ENCODE measurements at places on chromosomes 1 and 21.

- no peak for DNase-seq
These were observed 6.2 kb upstream of the EPS15 start for GRCh38 chr1:51525295-51525694.

DNA sequence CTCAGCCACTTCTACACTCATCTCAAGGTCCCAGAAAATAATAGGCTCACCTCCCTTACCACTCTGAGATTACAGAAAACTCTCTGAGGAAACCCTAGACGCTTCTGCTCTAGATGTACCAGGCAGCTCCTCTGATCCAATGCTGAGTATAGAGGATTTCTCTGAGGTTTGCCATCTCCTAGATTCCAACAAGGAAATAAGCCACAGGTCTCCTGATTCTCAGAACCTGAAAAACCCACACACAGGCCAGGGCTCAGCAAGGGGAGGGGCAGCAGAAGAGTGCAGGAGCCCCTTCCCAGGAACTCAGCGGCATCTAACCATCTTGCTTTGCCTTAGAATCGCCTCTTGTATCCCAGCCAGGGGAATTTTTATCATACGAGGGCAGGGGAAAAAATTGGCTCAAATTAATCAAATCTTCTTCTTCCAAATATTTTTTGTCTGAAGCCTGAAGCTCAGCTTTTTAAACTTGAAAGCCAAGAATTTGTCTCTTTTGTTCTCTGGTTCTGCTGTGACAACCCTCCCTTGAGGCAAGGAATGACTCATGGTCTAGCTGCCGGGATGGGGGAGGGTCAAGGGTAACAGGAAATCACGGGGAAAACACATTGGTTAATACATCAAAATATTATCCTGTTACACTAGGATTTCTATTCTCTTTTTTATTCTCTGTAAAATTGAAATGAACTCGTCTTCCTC is 30.8 kb downstream of the GORAB start:
- no peak for DNase-seq

- no peak for DNase-seq
These were observed 13.6 kb upstream of the CDK11B start for GRCh38 chr1:1672181-1672965.

DNA sequence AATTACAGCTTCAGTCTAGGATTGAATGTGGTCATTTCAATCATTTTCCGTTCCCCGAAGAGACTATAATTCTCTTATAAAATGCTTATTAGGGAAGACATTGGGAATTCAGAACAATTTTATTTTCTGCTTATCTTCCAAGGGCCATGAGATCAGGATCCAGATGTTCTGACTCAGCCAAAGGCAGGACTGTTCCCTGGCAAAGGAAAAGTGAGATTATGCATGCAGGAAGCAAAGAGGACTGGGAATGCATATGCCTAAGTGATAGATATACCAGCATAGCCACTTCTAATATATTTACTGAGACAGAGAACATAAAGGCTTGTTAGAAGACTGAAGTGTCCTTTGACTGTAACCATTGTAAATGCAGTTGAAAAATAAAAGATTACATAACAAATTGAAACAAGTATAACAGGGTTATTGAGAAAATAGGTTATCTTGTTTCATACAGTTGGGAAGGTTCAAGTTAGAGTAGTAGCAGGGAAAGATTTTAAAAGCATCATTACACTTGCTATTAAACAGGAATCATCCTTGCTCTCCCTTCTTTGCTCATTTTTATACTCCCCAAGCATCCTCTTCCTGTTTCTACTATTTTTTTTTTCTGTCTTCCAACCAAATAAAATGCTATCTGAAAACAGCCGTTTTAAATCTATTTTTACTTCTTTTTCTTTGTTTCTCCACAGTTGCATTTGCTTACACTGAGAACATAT is 439.6 kb upstream of the ADAMTS5 start:
- DNase-seq: no peak

GRCh38 chr21:42352441-42353095 is 1.8 kb upstream of the TFF2 start:
- DNase-seq: no peak

GRCh38 chr1:119451158-119451557 is 36.2 kb downstream of the HSD3B2 start:
- DNase-seq: no peak

- DNase-seq: no peak
These were observed 26.4 kb upstream of the IGSF3 start for GRCh38 chr1:116693759-116694480.

- no peak for DNase-seq
These were observed 73.9 kb downstream of the KCNJ15 start for GRCh38 chr21:38330666-38331065.

GRCh38 chr1:202728951-202729350 is 18.7 kb upstream of the SYT2 start:
- no peak for DNase-seq

GRCh38 chr1:109721042-109721441 is 9.0 kb downstream of the GSTM5 start:
- DNase-seq: no peak

GRCh38 chr1:178362747-178363146 is 134.0 kb downstream of the CLEC20A start:
- DNase-seq: no peak

DNA sequence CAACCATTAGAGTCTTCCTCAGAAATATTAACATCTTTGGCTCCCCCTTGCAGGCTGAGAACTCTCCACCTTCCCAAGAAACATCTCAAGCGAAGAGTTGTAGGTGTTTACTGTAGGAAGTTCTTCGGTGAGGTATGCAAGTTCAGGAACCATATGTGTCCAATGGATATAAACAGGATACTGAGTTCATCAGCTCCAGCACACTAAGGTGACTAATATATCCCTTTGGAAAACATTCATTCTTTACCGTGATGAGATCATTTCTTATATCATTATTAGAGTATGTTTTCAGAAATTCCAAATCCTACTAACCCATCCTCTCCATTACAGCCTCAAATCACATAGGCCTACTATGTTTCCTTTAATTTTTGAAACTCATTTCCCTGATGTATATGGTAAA is 37.3 kb upstream of the PRMT6 start:
- no peak for DNase-seq

DNA sequence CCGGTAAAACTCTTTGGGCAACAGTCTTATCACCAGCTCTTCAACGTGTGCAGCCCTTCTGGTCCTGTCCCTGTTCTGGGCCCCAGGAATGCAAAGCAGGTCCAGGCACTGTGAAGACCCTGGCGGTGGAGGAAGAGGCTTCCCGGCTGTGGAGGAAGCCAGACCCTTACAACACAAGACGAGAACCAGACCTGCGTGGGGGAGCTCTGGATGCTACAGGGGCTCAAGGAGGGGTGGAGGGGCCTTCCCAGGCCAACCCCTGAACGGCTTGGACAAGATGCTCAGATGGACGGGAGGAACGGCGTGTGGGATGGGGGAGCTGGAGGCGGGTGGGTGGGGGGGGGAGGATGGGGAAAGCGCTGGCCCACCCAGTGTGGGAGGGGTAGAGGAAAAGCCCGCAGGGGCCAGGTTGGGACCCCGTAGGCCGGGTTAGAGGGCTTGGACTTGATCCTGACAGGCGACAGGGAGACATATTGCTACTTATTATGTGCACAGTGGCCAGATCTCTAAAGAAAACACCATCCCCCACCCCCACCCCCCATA is 5.1 kb upstream of the OLIG2 start:
- no peak for DNase-seq

DNA sequence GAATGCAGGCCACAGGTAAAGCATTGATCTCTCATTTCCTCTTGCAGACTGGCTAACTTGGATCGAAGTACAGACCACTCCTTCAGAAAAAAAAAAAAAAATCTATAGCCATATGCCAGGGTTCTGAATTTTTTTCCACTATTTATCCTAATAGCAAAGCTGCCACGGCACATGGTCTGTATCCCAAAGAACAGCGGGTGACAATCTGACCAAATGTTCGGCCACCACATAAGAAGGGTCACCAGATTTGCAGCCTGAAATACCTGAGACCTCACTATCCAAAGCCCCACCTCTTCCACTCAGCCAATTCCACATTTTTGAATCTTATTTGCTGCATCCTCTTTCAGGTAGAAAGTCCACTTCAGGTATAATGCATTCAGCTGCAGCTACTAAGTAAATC is 55.6 kb upstream of the RGS7 start:
- no peak for DNase-seq

GRCh38 chr1:76807543-76808260 is 59.6 kb upstream of the ST6GALNAC5 start:
- no peak for DNase-seq

DNA sequence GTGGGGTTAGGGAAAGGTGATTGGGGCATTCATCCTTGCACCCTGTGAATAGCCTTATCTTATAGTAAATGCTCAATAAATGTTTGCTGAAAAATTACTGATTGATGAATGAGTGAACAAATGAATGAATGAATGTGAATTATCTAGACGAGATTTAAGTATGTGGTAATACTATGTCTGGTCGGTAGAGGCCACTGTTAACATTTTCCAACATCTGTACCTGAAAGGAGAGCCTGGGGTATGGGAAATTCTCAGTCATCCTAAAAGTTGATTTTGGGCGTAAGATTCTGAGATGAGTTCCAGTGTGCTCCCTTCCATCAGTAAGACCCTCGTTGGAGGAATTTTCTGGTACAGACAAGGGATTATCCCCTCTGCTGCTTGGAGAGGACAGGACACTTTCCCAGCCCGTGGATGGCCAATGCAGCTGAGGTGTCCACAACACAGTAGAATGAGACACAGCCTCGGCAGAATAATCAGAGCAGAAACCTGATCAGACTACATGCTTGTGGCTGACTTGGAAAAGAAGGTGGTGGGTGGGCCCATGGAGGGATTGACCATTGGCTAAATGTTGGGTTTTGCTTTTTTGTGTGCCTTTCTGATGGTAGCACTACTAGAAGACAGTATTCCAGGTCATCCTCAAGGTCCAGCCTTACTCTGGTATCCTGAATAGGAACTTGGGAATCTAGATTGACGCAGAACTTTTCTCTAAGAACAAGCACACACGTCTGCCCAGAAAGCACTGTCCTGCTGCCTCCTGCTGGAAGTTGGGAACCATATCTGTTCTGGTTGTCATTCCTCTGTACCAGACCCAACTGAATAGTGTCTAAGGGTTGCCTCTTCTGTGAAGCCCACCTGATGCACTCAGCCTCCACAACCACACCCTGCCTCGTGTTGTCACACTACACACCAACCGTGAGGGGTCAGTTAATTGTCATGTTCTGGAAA is 262.0 kb downstream of the TNR start:
- peak; percentile 18 for DNase-seq

DNA sequence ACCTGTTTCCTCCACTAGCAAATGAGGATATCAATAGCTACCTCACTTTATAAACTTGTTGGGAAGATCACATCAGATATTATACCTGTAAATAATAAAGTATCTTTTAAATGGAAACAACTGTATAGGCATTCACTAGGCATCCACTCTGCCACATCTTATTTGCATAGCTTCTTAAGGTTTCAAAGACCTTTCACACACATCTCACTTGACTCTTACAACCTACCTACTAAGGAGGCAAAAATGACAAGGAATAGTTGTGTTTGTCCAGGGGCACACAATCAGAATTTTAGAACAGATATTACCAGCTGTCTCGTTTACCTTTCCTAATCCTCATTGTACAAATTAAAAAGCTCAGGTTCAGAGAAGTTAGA is 51.5 kb downstream of the VANGL2 start:
- no peak for DNase-seq

DNA sequence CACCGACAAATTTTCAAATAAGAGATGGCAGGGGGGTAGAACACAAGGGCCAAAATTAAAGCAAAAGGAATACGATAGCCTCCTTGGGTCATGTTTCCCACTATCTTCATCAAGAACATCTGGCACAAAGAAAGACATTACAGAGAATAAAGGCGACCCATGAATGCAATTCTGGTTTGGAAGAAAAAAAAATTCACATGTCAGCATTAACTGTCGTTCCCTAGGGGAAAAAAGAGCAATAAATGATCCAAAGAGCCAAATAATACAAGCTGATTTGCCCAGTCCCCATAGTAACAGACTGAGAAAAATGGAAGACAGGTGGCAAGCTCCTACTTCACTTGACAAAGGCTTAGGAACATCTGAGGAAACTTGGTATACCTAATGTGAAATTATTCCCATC is 4.5 kb downstream of the STIL start:
- DNase-seq: no peak

GRCh38 chr1:110616587-110616986 is 10.4 kb upstream of the KCNA2 start:
- DNase-seq: no peak

DNA sequence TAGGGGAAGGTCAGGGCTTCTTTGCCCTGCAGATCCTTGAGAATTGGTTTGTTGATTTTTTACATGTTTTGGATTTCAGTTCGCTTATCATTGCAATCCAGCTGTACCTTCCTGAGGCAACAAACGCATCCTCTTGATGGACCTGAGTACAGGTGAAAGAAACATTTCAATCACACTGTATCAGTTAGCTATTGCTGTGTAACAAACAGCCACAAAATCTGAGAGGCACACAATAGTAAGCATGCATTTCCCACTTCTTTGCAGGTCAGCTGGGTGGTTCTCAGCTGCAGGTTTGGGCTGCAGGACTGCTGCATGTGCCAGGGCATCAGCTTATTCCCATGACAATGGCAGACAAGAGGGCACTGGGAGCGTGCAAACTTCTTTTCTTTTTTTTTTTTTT is 586.4 kb downstream of the MATN1 start:
- no peak for DNase-seq

GRCh38 chr1:66292944-66293343 is 241.0 kb upstream of the SGIP1 start:
- peak; percentile 21 for DNase-seq

GRCh38 chr1:162564762-162565218 is 3.3 kb downstream of the UAP1 start:
- DNase-seq: no peak

GRCh38 chr1:5551274-5551975 is 440.8 kb downstream of the NPHP4 start:
- no peak for DNase-seq

DNA sequence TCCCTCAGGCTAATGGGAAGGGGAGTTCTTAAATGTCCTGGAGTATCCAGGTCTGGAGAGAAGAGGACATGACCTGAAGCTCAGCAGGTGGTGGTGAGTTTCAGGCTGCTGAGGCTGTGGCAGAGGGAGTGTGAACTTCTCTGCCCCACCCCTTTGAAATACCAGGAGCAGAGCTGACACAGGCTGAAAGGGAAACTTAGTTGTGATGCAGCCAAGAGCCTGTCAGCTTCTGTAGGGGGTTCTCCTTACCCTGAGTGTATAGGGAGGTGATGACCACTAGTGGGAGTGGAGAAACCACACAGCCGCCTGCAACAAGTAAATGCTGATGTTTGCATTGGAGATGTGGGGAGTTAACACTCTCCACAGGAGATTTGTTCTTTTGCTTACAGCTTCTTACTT is 152.3 kb downstream of the FCRL5 start:
- DNase-seq: no peak

DNA sequence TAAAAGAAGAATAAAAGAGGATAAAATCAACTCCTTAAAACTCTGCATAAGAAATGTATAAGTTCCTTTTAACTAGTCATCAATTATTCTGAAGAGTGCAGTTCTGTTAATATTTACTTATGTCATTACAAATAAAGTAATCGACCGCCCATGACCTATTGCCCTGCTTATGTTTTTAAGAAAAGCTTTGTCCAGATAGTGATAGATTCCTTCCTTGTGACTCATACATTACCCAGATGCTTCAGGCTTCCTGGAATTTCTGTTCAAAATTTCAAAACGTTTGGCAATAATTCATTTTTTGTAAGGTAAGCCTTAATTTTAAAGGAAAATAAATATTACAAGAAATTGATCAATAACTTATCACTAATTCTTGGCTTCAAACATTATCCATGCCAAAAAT is 918.2 kb upstream of the ADGRL2 start:
- no peak for DNase-seq

Data from NCI-H2227 treated with DMSO at 0.1 percent for 48 hours (cell line).